ENCODE measurements at places on chromosomes 12 and 14.

- DNase-seq: peak; percentile 33
These were observed 19.4 kb downstream of the GPR132 start for GRCh38 chr14:105045710-105046326.

DNA sequence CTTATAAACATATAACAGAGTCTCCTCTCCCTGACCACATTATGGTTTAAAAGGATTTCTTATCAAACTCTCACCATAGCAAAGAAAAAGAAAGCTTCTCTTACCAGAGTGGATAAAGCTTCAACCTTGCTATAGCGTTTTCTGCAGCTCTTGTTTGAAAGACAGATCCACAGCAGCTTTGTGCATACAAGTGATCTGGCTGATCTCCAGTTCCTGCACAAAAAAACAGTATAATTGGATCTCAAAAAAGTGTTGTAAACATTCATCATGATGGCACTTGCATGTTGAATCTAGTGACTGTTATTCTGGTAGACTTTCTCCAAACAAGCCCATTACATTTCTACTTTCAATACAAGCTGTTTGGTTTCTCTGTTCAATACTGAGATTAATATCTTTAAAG is 178.9 kb upstream of the MGAT4C start:
- DNase-seq: peak; percentile 25

GRCh38 chr12:2068653-2069052 is 15.9 kb downstream of the CACNA1C start:
- no peak for DNase-seq

GRCh38 chr12:49733219-49734017 is 7.9 kb upstream of the TMBIM6 start:
- DNase-seq: no peak

GRCh38 chr14:82362452-82362851 is 828.8 kb upstream of the SEL1L start:
- DNase-seq: no peak

DNA sequence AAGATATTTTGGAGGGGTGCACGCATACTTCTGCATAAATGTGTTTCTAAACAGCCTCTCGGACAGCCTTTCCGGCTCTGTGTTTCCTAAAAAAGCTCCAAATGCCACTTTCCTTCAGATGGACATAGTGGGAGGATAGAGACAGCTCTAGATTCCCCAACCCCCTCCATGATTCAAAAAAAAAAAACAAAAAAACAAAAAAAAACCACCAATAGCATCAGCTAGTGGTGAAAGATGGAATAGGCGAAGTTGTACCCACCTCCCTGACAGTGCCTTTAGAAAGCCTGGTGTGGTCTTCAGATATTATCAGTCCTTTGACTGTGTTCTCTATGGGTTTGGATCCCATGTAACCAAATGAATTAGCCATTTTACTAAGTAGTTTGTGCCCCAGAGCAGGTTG is 94.1 kb downstream of the PHETA1 start:
- DNase-seq: no peak

GRCh38 chr12:131672941-131673887 is 37.7 kb upstream of the SFSWAP start:
- no peak for DNase-seq

GRCh38 chr14:87434011-87434410 is 559.0 kb downstream of the GALC start:
- DNase-seq: no peak

GRCh38 chr12:53197011-53197640 is 9.9 kb downstream of the ITGB7 start:
- peak; percentile 80 for DNase-seq

DNA sequence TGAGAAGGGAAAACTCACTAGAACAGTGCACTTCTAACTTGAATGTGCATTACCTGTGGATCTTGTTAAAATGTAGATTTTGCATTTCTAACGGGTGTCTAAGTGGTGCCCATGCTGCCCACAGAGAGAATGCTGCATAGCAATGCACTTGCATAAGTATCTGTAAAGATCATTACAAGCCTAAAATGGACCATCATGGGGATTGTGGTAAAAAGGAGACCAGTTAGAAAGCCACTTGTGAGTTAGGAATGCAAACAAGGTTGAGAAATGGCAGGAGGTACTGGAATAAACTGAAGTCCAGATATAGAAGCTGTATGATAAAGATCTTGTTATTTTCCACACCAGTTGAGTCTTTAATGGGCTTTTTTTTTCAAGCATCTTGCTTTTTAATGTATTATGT is 18.8 kb downstream of the AVPR1A start:
- no peak for DNase-seq

DNA sequence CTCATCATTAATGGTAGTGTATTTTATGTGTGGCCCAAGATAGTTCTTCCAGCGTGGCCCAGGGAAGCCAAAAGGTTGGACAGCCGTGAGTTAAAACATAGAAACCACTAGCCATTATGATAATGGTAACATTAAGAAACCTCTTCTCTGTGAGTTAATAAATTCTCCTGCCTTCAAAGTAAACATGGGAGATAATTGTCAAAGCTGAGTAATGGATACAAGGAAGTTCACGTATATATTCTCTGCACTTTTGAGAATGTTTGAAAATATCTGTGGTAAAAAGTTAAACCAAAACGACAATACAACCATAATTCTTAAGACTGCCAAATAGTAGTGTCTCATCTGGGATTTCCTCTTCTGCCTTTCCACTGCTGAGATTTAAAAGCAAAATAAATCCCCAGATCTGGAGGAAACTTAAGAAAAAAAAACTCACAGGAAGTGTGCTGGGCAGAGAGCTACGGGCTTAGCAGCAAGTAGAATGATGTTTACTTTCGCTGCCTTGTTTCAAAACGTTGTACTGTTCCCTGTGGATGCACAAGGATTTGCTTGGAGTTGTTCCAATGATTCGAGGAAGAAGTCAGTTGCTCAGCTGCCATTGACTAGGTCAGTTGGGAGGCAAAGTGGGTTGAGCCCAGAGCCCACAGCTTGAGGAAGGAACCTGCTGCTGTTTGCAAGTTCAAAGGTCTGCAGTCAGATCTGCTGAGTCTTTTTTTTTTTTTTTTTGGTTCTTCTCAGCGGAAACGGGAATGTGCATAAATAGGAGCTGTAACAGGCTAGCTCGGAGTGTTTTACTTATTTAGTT is 1.7 kb downstream of the TPCN1 start:
- peak; percentile 93 for DNase-seq

GRCh38 chr12:848173-848865 is 95.9 kb downstream of the WNK1 start:
- DNase-seq: no peak

DNA sequence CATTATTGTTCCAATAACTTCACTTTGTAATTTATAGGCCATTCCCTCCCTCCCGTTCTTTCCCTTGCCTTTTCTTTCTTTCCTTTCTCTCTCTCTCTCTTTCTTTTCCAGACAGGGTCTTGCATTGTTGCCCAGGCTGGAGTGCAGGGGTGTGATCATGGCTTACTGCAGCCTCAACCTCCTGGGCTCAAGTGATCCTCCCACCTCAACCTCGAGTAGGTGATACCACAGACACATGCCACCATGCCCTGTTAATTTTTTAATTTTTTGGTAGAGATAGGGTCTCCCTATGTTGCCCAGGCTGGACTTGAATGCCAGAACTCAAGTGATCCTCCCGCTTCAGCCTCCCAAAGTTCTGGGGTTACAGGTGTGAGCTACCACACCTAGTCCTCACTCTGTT is 6.8 kb upstream of the POU6F1 start:
- no peak for DNase-seq

DNA sequence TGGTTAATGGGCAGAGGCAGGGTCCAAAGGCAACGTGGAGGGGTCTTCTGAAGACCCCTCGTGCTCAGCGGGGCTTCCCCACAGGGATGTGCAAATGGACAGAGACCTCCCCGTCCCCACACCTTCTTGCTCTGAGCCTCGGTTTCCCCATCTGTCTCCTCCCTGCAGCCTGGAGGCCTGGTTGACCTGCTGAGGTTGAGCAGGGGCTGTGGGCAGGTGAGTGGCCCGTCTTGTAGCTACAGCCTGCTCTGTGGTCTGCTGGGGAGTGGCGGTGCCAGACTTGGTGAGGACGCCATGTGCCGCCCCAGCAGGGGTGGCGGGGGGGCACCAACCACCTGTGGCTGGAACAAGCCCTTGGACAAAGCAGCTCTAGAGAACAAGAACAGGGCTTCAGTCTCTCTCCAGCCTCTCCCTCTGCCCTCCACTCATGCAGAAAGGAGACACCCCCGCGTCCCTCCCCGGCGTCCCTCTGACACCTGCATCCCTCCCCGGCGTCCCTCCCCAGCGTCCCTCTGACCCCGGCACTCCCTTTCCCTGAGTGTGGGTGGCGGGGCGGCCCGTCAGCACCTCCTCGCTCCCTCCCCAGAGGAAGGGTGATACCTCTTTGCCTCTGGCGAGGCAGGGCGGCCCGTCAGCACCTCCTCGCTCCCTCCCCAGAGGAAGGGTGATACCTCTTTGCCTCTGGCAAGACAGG is 83.7 kb downstream of the NOC4L start:
- DNase-seq: no peak

DNA sequence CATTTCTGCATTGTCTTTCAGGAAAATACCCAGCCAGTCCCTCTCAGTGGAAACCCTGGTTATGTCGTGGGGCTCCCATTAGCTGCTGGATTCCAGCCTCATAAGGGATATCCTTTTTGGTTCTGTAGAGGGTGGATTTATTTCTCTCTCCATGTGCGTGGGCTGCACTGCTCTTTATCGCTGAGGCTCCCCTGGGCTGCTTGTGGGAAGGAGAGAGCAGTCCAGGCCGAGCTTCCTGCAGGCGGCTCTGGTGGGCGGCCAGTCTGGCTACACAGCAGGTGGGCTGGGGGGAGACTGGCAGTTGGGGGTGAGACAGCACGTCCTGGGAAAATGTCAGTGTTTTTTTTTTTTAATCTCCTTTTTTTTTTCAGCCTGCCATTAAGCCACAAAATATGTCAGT is 27.6 kb downstream of the TCTN1 start:
- no peak for DNase-seq

DNA sequence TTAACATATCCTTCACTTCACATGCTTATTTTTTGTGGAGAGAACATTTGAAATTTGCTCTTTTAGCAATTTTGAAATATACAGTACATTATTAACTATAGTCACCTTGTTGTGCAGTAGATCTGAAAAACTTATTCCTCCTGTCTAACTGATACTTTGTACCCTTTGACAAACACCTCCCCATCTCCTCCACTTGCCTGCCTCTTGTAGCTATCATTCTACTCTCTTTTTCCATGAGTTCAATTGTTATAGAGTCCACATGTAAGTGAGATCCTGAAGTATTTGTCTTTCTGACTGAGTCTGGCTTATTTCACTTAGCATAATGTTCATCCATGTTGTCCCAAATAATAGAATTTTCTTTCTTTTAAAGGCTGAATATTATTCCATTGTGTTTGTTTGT is 9.5 kb upstream of the SERPINA6 start:
- no peak for DNase-seq

DNA sequence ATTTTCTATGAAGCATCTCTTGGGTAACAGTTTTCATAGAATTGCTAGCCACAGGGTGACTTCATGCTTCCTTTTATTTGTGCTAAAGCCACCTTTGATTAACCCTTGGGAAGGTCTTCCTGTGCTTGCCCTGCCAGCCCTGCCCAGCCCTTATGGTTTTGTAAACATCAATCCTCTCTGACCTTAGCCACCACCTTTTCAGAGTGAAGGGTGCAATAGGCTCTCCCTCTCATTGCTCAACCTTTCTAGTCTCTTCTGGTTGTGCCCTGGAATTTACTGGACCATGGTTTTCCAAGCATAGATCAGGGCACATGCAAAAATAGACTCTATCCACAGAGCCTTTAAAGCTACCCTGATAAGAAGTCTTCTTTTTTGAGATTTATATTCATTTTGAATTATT is 77.7 kb upstream of the FRMD6 start:
- DNase-seq: no peak

DNA sequence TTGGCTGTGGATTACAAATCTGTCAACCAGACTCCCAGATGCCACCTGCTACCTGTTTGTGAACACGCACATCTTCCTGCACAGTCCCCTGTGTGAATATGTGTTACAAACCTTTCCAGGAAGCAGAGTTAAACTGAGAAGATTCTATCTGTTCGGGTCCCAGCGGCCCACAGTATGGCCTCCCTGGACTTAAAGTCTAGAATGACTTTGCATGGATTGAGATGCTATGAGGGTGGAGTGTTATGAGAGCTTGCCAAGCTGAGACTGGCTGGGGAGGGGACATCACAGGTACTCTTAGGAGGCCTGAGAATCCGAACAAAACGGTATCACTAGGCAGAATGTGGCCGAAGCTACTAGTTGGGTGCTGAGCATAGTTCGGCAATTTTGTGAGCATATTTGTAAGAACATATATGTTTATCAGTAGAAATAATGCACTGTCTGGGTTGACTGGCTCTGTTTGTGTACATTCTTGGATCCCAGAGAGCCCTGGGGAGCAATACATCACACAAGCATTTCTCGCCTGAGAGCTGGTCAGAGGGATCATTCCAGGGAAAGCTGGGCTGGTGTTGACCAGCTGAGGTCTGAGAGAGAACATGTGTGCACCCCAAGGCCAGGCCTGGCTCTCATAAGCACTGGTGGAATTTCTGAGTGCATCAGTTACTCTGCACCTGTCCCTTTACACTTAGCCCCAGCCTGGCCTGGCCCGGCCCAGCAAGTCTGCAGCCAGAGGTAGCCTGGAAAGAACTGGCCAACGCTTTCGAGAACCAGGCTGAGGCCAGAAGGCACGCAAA is 29.8 kb upstream of the LTBP2 start:
- DNase-seq: no peak

DNA sequence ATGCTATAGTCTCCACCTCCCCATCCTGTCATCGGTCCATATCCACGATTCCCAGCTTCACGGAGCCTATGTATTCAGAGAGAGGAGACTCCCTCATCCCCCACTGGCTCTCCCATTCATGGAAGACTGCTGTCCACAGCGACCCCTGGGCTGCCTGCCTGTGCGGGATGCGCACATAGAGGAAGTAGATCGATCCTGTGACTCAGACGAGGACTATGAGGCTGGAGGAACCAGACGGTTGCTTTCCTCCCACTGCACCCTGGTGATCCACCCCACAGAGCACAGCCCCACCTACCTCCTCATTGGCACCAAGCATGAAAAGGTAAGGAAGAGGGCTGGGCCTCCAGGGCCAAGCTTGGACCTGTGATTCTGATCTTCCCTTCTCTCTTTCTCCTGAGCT is 24.4 kb downstream of the PIGH start:
- no peak for DNase-seq

DNA sequence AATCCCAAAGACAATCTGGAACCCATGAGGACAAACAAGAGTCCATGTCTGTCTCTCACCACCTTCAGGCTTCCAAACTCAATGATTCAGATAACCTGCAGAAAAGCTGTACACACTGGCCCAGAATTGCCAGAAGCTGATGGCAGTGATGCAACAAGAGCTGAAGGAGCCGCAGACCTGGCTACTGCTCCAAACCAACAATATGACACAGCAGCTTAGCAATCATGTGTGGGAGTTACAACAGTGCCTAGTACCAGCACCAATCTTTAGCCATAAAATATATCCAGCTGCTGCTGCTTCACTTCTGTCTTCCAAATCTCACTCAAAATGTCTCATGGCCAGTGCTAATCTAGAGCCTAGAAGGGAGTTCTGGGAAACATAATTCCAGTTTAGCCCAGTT is 22.0 kb downstream of the RPS6KA5 start:
- no peak for DNase-seq

Measured in NCI-H2029 (cell line).